Activated CD8-positive, alpha-beta memory T cell treated with anti-CD3 and anti-CD28 coated beads for 48 hours (primary cell): ENCODE measurements at places on chromosomes 1 and 21.
A peak's percentile ranks its signal among the peaks of the same experiment; 100 is the strongest.

DNA sequence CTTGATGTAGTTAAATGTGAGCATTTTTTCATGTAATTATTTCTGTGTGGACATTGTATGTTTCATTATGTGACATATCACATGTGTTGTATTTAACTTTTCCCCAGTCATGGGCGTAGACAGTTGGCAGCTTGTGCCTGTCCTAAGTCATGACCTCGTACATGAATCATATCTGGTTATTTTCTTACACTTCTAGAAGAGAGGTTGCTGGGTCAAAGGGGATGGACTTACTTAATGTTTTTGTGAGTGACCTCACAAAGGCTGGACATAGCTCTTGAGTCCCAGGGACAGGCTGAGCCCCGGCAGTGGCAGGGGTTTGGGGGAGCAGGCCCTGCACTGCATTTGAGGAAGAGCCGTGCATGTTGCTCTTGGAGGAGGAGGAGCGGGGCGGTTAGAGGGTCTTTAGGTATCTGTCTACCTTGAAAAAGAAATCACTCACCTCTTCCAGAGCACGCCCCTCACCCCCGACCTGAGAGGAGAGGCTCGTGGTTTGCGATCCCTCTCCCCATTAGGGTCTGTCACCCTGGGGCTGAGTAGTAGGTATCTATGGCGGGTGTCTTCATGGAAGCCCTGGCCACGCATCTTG lies 16.4 kb downstream of the IFNGR2 start:
- no peak for DNase-seq

- no peak for DNase-seq
Measured at GRCh38 chr1:180505732-180506335, 3.5 kb upstream of the ACBD6 start.

GRCh38 chr1:15107058-15107687 lies 46.4 kb upstream of the TMEM51 start:
- no peak for DNase-seq

- no peak for DNase-seq
Measured at GRCh38 chr1:240732390-240732789, 120.4 kb upstream of the GREM2 start.

- DNase-seq: no peak
Measured at GRCh38 chr1:16043521-16043920, at the start of gene CLCNKB. Gene CLCNKB, plus strand, starts transcription at chr1:16043782. Its CDS starts 711 bp downstream, at chr1:16044493.

GRCh38 chr1:67355745-67356424 lies 48.2 kb downstream of the IL12RB2 start:
- DNase-seq: no peak

- no peak for DNase-seq
Measured at GRCh38 chr1:58901008-58901407, 117.2 kb upstream of the JUN start.

GRCh38 chr1:64516301-64516700 lies 46.4 kb downstream of the CACHD1 start:
- DNase-seq: no peak

- DNase-seq: no peak
Measured at GRCh38 chr1:173043253-173043652, 7.5 kb downstream of the TNFSF18 start.

DNA sequence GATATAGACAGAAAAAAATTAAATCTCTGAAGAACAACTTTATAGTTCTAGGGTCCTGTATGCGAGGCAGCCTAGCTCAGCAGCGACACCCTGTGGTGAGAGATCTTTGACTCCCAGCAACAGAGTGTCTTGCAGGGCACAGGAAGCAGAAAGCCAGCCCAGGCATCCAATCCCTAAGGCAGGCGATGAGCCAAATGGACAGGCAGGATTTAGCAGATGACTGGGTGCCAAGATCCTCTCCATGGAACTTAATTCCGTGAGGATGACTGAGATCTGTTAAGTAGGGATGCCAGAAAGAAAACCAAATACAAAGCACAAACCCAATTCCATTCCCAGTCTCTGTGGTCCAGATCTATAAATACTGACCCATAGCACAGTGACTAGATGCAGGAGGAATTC lies 38.8 kb downstream of the HLCS start:
- DNase-seq: peak; percentile 45

DNA sequence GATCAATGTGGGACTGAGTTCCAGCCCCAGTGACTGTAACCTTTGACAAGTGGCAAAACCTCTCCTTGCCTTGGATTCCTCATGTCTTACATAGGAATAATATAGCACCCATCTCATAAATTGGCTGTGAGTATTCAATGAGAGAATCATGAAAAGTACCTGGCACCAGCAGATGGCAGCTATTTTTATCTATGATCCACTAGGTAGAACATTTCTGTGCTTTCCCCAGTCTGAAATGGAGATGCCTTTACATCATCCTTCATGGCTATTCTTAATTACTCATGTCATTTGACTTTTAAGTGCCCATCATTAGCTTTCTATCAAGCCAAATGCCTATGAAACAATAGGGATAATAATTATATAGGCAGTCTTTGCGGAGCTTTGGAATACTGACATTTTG lies 130.1 kb downstream of the TGFB2 start:
- no peak for DNase-seq

- DNase-seq: no peak
Measured at GRCh38 chr1:51519865-51520699, 1.0 kb upstream of the EPS15 start.

GRCh38 chr1:20698195-20698910 lies 19.5 kb downstream of the KIF17 start:
- no peak for DNase-seq

GRCh38 chr1:88016947-88017346 lies 667.1 kb upstream of the PKN2 start:
- DNase-seq: no peak

DNA sequence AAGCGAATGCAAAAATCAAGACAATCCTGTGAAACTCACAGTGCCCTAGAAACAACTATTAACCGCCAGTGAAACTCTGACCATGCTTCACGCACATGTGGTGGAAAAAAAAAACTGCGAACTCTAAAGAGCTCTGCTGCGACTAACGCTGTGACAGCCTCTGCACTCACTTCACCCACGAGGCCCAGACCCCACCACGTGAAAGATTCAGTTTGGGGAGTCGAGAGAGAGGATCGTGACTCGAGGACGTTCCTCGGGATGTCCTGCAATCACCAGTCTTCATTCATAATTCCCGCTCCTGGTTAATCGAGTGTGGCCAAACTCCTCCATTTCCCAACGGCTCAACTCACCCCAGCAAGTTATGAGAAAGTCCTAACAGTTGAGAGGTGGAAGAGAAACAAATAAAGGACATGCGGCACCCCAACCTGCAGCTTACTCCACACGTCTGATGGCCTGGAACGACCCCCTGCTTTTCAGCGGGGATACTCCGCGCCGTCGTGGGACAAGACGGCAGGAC lies 1.1 kb downstream of the SERBP1 start:
- no peak for DNase-seq
